ENCODE measurements at places on chromosomes 13 and 19.

DNA sequence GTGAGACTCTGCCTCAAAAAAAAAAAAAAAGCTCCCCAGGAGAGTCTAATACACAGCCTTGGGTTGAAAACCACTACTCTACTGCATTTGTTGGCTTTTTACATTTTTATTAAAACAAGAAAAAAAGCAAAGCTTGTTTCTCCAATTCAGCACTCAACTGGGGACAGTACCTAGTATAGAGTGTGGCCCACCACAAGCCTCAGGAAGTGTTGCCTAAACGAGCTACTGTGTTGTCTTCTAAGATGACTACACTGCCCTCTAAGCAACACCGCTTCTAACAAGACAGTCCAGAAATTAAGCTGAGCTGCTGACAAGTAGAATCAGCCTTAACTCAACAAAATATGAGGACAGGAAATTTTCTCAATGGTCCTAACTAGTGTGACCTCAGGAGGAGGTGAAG lies 522.2 kb downstream of the FGF9 start:
- DNase-seq = no peak

DNA sequence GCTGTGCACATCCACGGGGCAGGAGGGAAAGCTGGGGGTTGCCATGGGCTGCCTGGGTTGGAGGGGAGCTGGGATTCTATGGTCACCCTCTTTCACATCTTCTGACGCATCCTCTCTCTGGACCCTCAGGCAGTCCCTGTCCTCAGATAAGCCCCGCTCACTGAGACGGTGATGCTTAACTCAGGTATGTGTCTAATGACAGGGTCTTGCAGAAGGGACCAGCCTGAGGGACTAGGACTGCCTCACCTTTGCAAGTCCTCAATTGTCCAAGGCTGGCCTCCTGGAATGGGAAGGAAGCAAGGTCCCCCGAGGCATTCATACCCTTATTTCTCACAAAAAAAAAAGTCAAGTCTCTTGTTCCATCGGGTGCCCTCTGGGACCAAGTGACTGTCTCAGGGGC lies 37.7 kb upstream of the CCNE1 start:
- no peak for DNase-seq

DNA sequence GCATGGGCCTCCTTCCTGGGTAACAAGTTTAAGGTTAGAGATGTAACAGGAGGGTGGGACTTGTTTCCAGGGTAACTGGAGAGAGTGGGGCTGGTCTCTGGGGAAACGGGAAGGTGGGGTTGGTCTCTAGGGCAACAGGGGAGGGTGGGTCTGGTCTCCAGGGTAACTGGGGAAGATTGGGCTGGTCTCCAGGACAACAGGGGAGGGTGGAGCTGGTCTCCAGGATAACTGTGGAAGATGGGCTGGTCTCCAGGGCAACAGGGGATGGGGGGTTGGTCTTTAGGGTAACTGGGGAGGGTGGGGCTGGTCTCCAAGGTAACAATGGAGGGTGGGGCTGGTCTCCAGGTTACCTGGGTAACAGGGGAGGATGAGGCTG lies 36.5 kb downstream of the SPTBN4 start:
- no peak for DNase-seq

DNA sequence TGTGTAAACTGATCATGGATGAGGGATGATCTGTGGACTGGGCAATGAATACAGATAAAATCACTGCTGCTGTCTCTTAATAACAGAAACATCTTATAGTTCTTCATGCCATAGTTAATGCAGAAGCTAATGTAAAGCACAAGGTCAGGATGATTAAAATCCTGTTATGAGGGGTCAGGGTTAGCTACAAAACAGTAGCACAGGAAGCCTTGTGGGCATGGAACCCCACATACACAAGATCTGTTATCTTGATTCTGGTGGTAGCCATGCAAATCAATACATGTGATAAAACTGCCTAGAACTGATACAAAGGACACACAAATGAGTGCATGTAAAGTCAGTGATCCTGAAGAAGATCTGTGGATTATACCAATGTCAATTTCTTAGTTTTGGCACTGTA lies 96.4 kb downstream of the KLF12 start:
- no peak for DNase-seq

- no peak for DNase-seq
These were observed 1.8 kb downstream of the CEBPG start for GRCh38 chr19:33375156-33375836.

DNA sequence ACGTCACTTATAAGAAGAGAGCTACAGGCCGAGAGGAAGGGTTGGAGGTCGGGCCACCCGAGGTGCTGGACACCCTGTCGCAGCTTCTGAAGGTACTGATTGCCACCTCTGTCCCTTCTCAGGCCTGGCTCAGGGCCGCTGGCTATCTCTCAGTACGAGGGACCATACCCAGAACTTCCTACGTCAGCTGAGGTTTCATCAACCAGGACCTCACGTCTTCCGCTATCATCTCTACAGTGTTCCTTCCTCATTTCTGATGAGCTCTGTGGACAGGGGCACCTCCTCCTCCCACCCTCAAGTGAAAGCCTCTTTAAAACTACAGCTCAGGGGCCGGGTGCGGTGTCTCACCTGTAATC lies 58.2 kb upstream of the USE1 start:
- DNase-seq = no peak

DNA sequence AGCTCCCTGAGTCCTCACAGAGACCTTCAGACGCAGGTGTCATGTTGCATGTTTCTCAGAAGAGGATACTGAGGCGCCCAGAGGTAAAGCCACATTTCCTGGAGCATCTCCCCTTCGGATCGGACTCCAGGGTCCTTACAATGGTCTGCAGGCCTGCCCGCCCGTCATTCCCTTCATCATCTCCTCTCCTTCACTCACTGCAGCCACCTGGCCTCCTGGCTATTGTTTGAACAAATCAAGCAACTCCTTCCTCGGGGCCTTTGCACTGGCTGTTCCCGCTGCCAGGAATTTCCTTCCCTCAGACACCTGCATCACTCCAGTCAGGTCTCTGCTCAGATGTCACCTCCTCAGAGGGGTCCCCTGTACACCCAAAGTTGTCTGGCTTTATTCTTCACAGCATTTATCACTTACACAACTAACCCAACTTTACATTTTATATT lies 20.3 kb downstream of the CEACAM16 start:
- no peak for DNase-seq

GRCh38 chr19:755063-755462 lies 4.2 kb downstream of the MISP start:
- DNase-seq = no peak

DNA sequence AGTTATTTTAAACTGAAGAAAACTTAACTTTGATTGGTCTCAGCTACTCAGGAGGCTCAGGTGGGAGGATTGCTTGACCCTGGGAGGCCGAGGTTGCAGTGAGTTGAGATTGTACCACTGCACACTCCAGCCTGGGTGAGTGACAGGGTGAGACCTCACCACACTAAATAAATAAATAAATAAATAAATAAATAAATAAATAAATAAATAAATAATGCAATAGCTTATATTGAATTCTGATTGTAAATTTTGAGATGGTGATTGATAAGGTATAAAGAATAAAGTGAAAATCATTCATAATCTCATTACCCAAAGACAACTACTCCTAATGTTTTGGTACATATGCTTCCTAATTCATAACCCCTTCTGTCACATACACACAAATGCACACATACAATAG lies 58.1 kb downstream of the TUBA3C start:
- DNase-seq = no peak

DNA sequence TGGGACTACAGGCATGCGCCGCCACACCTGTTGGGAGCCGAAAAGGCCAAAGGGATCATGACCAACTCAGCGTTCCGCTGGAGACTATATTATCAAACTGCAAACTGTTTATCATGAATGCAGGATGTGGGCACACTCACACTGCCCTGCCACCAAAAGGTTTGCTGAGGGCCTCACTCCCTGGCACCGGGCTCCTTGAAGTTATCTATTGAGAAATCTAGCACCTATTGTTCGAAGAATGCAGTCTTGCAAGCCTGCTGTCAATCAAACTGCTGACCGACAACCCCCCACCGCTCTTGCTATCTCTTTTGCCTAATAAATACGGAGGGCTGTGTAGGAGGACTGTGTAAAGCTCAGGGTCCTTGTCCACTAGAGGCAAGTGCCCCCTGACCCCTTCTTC lies 5.2 kb upstream of the ZNF836 start:
- no peak for DNase-seq

- no peak for DNase-seq
These were observed 1.3 kb downstream of the RHPN2 start for GRCh38 chr19:33063356-33063752.

DNA sequence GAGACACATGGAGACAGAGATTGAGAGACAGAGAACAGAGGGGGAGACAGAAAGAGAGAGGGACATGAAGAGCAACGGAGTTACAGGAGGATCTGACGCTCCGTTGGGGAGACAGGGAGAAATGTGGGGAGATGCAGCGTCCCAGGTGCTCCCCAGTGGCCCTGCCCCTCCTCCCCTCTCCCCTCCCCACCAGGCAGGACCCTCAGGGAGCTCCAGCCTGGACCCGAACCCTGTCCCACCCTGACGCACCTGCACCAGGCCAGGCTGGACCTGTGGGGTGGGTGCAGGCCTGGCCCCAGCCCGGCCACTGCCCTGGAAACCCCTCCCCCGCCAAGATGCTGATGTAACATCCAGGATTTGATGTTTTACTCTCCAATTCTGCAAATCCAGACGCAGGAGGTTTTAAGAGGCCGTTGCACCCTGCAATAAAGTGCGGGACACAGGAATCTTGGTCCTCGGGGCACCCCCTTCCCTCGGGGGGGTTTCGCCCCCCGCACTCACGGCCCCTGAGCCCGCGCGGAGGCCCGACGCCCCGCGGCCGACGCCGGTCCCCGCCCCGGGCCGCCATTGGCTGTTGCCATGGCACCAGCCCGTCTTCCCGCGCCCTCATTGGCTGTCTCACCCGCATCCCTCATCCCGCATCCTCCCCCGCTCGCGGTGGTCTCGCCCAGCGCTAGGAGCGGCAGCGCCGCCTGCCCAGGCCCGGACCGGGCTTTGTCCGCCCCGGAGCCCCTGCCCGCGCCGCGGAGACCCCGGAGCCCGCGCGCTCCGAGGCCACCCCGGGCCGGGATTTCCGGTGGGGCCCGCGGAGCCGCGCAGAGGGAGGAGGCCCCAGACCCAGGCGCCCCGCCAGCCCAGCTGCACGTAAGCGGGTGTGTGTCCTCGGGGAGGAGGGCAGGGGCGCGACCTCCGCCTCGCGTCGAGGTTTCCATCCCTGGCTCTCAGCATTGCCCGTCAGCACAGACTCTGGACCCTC lies at the start of gene APC2:
TSS of gene APC2 (plus strand) at position 655 of the 976 bp plus-strand sequence. CDS start 2,881 bp downstream, outside the sequence.
- DNase-seq = no peak

DNA sequence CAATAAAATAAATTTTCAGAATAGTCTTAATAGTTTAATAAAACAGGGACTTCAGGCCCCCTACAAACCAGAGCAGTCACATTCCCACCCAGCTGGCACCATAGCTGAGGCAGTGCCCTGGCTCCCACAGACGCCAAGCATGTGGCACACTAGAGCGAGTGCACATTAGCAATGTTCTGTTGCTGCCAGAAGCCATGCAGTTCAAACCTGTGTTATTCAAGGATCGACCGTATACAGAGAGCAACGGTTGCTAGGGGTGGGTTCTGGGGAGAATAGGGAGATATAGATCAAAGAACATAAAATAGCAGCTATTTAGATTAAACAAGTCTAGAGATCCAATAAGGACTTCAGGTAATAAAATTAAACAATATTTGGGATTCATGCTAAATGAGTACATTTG lies 419.3 kb upstream of the KLHL1 start:
- no peak for DNase-seq

DNA sequence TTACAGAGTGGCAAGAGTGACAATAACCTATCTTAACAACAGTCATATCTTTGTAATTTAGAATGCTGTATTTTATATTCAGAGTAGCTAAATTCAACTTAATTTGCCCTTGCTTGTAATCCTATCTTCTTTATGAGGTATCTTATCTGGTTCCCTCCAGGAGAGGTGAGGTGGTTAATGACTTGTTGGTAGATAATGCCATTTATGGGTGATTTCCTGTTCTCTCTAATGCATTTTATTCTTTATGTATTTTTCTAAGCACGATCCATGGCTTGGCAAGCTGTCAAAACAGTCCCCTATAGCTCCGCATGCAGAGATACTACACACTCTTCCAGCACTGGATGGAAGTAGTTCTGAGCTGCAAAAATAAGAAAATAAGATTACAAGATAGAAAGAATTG lies 267.9 kb downstream of the LMO7 start:
- DNase-seq = no peak

DNA sequence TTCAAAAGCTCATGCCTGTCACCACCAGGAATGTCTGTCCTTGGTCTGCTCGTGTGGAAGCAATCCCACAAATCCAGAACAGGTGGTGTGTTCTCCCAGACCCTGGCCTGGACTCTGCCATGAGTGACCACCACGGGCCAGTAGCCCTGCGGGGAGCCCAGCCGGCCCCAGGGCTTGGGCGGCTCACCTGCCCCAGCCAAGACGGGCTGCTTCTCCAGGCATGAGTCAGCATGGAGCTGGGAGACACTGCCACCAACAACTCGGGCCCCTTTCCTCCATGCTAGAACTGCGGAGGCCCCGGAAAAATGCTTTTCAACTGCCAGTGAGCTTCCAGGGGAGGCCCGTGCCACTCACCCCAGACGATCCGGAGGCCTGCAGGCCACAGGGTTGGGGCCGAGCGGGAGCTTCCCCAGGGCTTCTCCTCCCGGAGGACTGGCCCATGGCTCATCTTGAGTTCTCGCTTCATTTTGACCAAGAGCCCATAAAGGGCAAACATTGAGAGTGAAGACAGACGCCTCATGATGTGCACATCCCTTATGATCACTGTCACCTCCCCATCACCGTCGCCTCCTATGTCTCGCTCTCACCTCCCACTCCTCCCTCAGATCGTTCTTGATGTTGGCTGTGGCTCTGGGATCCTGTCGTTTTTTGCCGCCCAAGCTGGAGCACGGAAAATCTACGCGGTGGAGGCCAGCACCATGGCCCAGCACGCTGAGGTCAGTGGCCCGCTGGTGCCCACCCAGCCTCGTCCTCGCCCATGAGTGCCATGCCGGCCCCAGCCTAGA lies 16.7 kb downstream of the YIPF2 start:
- no peak for DNase-seq

- no peak for DNase-seq
These were observed 4.6 kb upstream of the ZNF587B start for GRCh38 chr19:57825511-57825910.

DNA sequence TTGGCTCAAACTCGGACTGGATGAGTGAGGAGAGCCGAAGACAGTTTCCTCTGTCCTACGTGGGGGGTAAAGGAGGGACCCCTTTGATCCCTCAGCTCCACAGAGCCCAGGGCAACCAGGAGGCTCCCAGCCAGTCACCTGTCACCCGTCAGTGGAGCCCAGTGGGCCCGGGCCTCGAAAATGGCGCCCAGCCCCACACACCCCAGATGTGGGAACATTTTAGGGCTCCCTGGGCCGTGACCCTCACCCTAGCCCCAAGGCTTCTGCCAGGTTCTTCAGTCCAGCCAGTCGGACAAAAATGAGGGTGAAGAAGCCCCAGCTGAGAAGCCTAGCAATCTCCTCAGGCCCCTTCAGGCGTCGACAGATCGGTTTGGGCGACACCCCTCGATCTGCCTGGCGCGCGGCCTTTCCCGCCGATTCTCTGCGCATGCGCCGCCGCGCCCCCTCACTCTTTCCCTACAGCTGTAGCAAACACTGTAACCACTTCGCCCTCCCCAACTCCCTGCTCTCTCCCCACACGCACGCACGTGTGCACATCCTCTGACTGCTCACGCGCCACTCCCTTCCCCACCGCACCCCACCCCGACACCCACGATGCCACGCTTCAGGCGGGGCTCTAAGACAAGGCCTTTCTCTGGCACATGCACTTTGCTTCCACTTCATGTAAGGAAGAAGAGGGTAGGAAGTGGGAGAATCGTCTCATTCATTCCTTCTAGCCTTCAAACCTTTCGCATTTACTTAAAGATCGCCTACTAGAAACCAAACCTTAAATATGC lies at the start of gene SLC6A16:
TSS of gene SLC6A16 (minus strand) at position 391 of the 776 bp plus-strand sequence. CDS start 13,844 bp downstream, outside the sequence.
- no peak for DNase-seq

Measured in CD4-positive, alpha-beta T cell treated with Interleukin-6 at 100 ng/mL for 8 hours (primary cell).